Mesendoderm (in vitro differentiated cells): ENCODE measurements at places on chromosomes 11 and 22.

DNA sequence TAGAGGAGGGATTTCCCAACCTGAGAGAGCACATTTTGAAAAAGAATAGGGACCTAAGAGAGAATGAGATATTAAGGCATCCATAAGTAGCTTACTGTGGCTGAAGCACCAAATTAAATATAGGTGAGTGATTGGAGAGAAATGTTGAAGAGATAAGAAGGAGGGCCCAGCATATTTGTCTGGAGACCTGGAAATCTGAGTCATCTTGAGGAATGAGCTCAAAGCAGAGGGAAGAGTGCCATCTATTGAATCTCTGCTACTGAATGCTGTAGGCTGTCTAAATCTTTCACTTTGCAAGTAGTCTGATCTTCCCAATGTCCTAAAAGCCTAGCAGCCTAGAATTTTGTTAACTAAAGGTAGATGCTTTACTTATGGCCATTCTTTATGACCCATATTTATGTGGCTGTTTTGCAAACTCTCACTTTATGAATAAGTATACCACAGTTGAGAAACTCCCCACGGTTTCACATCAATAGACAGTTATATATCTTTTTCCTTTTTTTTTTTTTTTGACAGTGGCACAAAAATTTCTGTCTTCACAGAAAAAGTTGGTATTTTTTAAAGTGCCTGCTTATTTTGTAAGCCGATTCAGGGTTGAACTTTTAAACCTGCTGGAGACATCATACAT lies 2093.5 kb downstream of the LRRC4C start:
- DNase-seq = peak; percentile 79

DNA sequence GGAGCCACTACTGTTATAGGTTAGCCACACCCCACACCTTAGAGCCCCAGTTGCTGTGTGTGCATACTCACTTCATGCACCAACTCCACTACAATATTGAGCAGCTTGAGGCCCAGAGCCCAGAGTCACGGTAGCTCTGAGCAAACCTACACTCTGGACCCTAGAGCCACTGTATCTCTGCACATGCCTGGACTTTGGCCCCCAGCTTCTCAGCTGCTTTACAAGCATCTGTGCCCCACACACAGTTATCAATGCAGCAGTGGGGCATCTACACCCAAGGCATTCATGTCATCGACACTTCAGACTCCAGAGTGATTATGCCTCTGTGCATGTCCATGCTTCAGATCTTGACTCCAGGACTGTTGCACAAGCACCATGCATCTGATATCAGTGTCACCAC lies 2.3 kb upstream of the OR5B12 start:
- DNase-seq = no peak

DNA sequence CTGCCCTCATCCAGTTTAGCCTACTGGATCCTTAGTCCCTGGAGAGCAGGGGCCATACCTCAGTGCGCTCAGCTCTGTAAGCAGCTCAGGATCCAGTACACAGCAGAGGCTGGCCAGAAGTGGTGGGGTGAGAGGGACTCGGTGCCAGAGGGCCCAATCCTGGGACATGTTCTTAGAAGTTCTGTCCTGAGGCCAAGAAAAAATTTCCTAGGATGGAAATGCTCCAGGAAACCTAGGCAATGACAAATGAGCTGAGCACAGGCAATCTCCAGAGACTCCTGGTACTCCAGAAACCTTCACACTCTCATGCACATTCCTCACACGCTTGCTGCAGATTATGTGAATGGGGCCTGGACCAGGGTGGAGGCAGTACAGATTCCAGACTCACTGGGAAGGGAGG lies 89.6 kb downstream of the SERGEF start:
- DNase-seq = peak; percentile 40

DNA sequence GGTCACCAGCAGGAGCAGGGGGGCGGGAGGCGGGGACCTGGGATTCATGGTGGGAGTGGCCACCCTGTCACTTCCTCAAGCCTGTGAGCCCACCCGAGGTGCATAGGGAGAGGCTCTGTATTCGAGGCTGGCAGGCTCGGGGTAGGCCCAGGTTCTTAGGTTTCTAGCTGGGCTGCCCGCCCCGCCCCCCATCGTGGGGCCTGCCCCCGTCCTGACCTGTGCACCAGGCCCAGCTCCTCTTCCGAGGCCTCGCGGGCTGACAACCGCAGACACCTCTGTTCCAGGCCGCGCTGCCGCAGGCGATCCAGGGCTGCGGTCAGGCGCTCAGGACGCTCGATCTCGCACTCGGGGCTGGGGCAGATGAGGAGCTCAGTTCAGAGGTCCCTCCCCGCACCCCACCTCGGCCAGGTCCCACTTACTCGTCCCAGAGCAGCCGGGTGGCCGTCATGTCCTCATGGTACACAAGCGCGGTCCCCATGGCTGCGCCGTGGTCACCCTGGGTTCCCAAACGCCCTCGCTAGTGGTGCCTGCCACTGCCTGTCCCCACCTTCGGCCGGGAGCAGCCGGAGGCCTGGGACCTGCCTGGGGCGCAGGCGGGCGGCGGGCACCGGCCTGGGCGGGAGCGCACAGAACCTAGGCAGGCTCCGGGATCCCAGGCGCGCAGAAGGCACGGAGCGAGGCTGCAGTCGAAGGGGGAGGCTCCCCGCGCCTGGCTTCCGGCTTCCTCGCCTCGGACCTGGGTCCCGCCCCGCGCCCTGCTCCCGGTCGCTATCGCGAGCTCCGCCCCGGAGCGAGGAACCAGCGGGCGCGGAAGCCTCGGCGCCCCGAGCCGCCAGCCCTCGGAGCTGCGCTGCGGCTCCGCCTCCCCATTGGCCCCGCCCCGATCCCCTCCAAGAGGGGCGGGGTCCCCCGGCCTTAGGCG lies at the start of gene HDAC10:
Gene HDAC10 (minus strand): TSS at position 711 of the 922 bp plus-strand sequence. CDS start 233 bp downstream, at position 478.
- peak; percentile 90 for DNase-seq

- no peak for DNase-seq
Measured at GRCh38 chr11:134372961-134373360, 39.1 kb downstream of the B3GAT1 start.

- no peak for DNase-seq
Measured at GRCh38 chr11:21807350-21807749, 385.5 kb upstream of the ANO5 start.

GRCh38 chr11:24567380-24567779 lies 70.5 kb downstream of the LUZP2 start:
- DNase-seq = no peak

- peak; percentile 73 for DNase-seq
Measured at GRCh38 chr11:63813035-63813562, at the start of gene SPINDOC. Gene SPINDOC (plus strand): TSS chr11:63813456. CDS start chr11:63813687, 231 bp downstream.

DNA sequence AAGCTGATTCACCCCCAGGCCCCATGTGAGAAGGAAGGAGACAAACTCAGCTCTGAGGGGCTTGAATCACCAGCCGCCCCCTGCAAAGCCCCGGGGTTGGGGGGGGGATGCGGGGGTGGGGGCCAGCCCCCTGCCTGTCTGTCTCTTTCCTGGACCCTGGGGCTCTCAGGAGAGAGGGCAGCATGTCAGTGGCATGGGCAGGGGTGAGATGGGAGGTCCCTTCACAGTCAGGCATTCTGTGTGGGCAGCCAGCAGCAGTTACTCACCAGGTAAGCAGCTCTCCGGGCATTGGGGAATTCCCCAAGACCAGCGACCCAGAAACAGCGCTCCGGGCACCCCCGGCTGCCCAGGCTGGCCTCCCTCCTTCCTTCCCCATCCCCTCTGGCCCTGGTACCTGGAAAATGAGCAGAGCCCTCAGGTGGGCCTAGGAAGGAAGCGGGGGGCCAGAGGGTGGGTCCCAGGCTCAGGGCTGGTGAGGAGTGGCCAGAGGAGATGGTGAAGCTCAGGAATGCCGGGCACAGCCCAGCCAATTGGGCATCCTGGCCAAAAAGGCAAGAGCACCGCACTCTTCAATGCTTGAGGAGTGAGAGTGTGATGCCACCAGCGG lies 4.2 kb upstream of the LIF start:
- DNase-seq = no peak

- DNase-seq = no peak
Measured at GRCh38 chr11:113332023-113332422, 17.6 kb downstream of the TTC12 start.

- no peak for DNase-seq
Measured at GRCh38 chr11:17343257-17343656, 8.3 kb upstream of the NCR3LG1 start.

GRCh38 chr11:71538666-71538990 lies 803 bp downstream of the KRTAP5-8 start:
- DNase-seq = peak; percentile 30

DNA sequence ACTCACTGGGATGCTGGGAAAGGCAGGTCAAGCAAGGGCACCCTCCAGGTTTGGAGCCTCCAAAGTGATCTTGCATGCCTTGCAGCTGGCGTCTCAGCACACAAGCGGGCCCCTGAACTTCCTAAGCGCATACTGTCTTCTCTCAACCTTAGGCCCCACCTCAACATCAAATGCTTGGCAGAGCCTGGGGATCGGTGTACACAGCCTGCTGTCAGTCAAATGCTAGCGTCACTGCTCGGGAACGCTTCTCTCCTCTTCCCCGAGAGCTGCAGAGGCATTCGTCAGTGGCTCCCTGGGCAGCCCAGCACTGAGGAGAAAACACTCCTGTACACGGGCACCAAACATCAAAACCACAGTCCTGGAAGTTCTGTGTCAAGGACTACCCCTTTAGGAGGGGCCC lies 124.9 kb downstream of the C11orf58 start:
- DNase-seq = no peak

- DNase-seq = no peak
Measured at GRCh38 chr11:124776865-124777645, 15.0 kb upstream of the ESAM start.

DNA sequence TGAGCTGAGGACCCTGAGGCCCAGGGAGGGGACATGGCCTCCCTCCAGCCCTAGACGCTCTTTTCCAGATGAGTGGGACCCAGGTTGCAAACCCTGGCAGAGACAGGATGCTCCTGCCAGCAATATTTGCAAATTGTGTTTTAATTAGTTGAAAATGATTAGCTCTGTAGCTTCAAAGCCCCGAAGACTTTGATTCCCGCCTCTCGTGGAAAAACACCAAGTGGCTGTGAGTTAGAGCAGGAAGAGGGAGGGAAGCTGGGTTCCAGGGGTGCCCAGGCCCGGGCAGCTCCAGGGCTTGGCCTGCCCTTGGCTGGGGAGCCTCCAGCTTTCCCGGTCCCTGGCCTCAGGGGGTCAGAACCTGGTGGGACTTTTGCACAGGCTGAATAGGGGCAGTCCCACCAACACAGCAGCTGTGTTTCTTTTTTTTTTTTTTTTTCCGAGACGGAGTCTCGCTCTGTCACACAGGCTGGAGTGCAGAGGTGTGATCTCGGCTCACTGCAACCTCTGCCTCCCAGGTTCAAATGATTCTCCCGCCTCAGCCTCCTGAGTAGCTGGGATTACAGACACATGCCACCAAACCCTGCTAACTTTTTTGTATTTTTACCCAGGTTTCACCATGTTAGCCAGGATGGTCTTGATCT lies 101.6 kb upstream of the RTL6 start:
- no peak for DNase-seq

DNA sequence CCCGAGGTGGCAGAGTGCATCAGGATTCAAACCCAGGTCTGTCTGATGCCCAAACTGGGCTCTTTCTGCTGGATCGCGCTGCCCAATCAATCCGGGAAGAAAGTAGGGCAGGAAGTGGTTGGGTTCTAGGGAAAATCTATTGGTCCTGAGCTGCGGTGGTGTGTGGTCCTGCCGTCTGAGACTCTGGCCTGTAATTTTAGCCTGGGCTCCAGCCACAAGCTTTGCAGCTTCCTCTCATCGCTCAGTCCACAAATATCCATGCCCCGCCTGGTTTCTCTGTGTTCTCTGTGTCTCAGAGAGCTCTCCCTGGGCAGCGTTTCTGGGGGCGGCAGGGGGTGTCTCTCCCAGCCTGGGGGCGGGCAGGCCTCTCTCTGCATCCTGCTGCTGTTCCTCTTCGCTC lies 18.7 kb downstream of the CACNG2 start:
- DNase-seq = no peak

DNA sequence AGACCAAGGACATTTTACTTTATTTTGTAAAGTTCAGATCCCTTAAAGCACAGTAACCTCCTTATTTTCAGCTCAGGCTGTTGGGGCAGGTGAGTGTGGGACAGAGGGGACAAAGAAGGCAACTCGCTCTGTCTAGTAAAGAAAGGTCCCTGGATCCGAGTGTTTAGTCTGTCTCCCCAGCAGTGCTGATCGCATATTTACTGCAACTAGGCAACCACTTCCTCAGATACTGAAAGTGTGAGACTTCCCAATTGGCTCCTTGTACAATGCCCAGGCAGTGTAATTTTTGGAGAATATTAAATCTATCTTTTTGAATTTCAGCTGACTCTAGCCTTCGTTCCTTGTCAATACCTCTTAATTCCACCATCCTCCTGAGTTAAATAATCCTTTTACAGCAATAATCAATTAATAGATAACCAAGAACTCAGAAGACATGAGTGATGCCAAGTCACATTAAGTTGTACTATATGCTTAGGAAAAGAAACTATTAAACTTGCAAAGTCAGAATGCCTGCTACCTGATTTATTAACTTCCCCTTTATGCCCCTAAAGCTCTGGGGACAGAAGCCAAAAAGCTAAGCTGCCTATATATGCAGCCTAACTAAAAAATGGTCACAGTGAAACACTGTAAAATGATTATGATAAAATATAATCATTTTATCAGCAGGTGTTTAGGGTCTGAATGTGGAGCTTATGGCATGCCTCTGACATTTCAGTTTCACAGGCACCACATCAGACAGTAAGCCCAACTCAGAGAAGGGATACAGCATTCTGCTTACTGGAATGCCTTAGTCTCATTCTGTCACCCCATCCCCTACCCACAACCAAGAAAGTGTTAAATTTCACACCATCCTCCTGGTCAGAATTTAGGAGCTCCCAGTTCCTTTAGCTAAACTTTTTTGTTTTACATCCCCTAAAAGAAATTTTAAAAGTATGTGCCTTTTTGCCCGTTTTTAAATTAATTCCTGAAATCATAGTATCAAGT lies 138.7 kb downstream of the TRIM44 start:
- DNase-seq = peak; percentile 67

- peak; percentile 99 for DNase-seq
Measured at GRCh38 chr11:65489035-65489705, 9.7 kb upstream of the MALAT1 start.

DNA sequence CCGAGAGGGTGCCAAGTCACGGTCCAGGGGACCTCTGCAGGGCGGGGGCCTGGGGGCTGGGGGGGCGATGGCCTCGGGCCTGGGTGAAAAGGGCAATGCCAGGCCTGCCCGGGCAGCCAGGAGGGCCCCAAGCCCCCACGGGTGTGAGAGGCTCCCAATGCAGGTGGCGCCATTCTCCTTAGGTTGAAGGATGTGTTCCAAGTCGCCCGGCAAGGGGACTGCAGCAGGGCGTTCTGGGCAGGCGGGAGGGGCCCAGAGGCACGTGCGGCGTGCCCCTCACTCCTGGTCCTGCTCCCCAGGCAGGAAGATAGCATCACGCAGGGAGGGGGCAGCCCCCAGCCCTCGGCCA lies 730 bp upstream of the TNNI2 start:
- DNase-seq = no peak

DNA sequence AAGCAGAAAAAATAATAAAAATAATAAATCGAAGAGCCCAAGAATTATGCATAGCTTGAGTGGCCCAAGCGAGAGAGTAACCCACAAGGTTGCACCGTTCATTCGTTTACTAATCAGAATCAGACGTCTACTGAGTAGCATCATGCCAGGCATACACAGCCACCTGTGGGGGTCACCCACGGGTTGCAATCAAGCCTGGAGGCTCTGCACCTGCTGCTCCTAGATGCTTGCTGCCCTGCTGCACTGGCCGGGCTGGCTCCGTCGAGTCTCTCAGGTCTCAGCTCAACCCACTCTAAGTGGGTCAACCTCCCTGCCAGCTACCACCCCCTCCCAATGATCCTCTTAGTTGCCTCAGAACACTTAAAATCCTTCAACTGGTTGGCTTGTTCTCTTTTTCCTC lies 2.0 kb upstream of the TESMIN start:
- no peak for DNase-seq
